NCI-H510A treated with DMSO at 0.1 percent for 48 hours (cell line): ENCODE measurements at places on chromosomes 1 and 21.

- peak; percentile 57 for DNase-seq
Observed at GRCh38 chr21:43938751-43939442, 73.2 kb upstream of the TRAPPC10 start.

DNA sequence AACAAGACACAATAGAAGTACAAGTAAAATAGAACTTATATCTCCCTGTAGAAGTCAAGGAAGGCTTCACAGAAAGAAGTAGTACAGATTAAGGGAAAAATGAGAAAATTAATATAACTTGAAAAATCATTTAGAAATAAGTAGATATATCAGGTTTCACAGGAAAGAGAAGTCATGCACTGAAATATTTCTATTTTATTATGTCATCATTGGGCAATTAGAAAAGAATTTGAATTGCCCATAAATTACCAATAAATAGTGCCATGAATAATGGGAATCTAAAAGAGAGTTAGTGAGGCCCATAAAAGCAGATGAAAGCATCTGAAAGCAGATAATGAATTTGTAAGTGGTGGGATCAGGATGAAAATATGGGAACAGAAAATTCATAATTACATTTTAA, 1597.8 kb downstream of the PLA2G4A start:
- DNase-seq: no peak

GRCh38 chr1:196651637-196652215, at the start of gene CFH:
CFH (plus strand) TSS chr1:196652043; CDS start chr1:196652118, 75 bp downstream.
- no peak for DNase-seq

DNA sequence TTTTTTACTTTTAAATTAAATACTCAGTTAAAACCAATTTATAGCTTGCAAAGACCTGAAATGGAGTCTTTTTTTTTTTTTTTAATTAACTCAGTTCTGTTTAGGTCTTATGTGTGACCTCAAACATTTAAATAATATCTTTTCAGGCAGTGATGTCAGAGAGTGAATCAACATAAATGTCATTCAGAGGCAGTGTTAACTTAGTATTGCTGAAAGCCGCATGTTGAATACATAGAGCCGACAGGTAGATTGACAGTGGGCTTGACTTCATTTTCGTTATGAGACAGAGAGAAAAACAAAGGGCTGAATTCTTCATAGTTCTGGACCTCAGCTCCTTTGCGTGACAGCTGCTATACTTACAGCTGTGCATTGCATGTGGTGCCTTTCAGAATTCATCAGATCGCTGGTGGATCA, 51.5 kb downstream of the PRDM2 start:
- DNase-seq: no peak

DNA sequence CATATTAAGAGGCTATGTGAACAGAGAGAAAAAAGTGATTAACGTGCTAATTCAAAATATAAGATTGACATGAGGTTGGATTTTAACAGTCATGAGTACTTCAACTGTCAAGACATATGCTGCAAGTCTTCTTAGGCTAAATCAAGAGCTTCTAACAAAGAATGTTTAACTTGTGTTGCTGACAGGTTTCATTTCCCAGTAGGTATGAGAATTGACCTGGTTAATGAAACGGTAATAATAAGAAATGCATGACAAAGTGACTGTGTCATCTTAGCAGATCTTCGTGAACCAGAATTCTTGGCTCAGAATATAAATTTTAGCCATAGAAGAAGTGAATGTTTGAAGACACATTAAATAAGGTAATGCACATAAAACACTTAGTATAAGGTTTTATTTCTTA, 132.6 kb upstream of the PTGFR start:
- no peak for DNase-seq

- DNase-seq: no peak
Observed at GRCh38 chr1:51726544-51727225, 109.8 kb downstream of the OSBPL9 start.

GRCh38 chr21:15730484-15731242, 881 bp downstream of the USP25 start:
- DNase-seq: no peak

- no peak for DNase-seq
Observed at GRCh38 chr1:94321662-94322061, 84.3 kb upstream of the ARHGAP29 start.

DNA sequence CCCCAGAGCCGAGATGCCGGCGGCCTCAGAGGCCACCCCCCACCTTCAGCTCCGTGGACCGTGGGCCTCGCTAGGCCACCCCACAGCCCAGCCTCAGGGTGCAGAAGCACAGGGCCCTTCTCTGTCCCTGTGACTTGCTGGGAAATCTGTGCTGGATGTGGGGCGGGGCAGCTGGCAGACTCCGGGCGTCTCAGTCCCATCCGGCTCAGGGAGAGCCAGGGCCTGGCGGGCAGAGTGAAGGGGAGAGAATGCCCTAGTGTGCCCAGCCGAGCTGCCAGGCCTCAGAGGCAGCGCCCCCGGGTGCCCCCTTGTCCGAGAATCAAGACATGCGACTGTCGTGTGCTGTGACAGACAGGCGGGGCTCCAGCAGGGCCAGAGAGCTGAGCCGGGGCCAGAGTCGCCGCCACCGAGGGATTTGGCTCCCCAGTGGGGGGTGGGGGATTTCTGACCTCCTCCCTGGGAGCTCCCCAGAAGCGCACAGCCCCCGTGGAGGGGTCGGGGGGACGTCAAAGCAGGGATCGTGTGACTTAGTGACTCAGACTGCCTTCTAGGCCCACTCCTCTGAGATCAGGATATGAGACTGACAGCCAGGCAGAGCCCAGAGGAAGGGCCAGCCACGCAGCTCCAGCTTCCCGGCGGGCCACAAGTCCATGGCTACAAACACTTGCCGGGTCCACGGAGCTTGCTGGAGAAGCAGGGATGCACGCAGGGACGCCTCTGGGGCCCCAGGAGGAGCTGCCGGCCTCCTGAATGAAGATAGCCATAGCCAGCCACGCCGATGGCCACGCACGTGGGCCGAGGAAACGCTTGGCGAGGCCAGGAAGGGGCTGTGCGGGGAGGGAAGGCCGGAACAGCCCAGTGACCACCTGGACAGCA, 11.9 kb downstream of the COL6A1 start:
- DNase-seq: no peak

DNA sequence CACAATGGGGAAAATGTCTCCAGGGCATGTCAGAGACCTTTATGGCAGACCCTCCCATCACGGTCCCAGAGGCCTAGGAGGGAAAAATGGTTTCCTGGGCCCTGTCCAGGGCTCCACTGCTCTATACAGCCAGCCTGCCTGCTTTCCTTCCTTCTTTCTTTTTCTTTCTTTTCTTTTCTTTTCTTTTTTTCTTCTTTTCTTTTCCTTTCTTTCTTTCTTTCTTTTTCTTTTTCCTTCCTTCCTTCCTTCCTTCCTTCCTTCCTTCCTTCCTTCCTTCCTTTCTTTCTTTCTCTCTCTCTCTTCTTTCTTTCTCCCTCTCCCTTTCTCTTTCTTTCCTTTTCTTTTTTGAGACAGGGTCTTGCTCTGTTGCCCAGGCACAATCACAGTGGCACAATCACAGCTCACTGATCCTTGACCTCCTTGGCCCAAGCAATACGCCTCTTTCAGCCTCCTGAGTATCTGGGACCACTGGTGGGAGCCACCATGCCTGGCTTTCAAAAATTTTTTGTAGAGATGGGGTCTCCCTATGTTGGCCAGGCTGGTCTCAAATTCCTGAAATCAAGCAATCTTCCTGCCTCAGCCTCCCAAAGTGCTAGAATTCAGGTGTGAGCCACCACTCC, 106.9 kb downstream of the BACH1 start:
- no peak for DNase-seq

DNA sequence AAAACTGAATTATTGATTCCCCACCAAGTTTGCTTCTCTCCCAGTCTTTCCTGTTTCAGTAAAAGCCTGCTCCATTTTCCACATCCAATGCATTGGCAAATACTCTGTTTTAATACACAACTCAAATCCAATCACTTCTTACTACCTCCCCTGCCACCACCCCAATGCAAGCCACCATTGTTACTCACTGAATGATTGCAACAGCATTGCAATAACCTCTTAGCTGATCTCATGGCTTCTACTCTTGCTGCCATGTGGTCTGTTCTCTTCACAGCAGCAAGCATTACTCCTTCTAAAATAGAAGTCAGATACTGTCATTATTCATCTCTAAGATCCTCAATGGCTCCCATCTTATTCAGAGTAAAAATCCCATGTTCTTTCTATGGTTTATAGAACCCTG, 123.4 kb downstream of the ATP6V1G3 start:
- no peak for DNase-seq

GRCh38 chr21:35020436-35020835, 28.7 kb downstream of the RUNX1 start:
- DNase-seq: no peak

- DNase-seq: no peak
Observed at GRCh38 chr1:231523816-231524215, 4.7 kb upstream of the TSNAX start.

- no peak for DNase-seq
Observed at GRCh38 chr1:26607186-26607585, 77.6 kb downstream of the RPS6KA1 start.

GRCh38 chr1:167221126-167221737, 546 bp downstream of the POU2F1 start:
- DNase-seq: no peak

GRCh38 chr1:160837558-160838205, 25.0 kb downstream of the CD244 start:
- no peak for DNase-seq

DNA sequence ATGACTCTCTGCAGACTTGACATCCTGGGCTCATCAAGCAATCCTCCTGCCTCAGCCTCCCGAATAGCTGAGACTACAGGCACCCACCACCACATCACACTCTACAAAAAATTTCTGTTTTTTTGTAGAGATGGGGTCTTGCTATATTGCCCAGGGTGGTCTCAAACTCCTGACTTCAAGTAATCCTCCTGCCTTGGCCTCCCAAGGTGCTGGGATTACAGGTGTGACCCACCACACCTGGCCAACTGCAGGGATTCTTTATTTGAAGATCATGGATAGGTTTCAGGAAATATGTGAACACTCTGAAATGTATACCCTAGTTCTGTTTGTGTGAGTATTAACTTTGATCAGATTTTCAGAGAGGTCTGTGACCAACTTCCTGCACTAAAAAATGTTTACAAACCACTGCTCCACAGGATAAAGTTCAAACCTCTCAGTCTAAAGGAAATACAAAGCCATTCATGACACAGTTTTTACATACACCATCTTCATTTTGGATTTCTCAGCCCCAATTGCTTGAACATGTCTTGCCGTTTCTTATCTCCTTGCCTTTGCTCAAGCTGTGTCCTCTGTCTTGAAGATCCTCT, 252.3 kb upstream of the FGGY start:
- DNase-seq: no peak

- no peak for DNase-seq
Observed at GRCh38 chr21:25005388-25005787, 601.9 kb downstream of the MRPL39 start.

GRCh38 chr1:8560035-8560434, 242.1 kb downstream of the SLC45A1 start:
- DNase-seq: no peak

- DNase-seq: no peak
Observed at GRCh38 chr1:213539464-213539863, 448.3 kb upstream of the PROX1 start.
